Activated CD4-positive, alpha-beta T cell treated with anti-CD3 and anti-CD28 coated beads for 48 hours (primary cell): ENCODE measurements at places on chromosomes 2 and 18.

GRCh38 chr2:119792907-119793312, 33.2 kb downstream of the PTPN4 start:
- no peak for DNase-seq

DNA sequence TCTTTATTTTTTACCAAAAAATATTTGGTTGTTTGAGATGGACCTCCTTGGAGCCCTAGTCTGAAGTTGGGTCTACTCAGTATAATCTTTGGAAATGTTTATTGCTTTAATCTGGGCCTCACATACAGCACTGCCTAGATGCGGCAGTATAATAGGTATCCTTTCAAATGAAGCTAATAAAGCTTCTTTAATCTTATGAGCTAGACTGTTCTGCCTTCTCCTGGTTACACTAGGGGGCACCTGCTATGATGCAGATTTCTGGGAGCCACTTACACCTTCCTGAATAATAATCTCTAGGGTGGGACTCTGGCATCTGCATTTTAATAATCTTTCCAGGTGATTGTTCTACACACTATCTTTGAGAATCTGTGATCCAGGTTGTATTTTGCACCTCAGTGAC, 169.7 kb upstream of the SESTD1 start:
- no peak for DNase-seq

GRCh38 chr2:55051026-55051866, 995 bp upstream of the RTN4 start:
- DNase-seq, result peak; percentile 44

DNA sequence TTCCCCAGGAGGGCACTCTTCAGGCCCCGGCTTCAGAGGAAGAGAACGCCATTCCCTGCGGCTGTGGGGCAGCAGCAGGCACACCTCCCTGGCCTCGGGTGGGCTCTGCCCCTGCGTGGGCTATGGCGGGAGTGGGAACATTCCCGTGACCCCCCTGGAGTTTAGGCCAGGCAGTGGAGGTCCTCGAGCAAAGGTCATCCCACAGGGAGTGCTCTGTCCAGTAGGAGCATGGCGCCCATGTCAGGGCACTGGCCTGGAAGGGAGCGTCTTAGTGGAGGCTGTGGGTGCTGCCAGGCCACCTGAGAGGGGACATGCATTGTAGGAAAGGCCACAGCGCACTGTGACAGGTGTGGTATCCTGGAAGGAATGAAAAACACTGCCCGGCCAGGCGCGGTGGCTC, 9.2 kb upstream of the NFATC1 start:
- no peak for DNase-seq

DNA sequence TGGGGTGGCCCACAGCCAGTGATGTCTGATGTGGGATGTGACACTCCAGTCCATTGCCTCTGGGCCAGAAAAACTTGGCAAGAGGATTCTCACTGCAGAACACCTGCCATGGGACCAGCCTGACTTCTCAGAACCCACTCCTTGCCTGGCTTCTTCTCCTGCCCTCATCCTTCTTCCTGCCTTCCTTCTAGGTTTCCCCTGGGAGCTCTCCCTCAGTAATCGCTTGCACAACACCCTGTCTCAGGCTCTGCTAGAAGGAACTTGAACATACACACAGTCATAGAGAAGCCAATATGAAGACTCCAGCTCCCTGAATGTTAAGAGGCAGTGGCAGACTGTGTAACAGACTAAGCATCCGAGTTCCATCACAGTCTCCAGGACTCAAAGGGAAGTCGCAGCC, 4.3 kb upstream of the COL6A3 start:
- DNase-seq, result no peak

DNA sequence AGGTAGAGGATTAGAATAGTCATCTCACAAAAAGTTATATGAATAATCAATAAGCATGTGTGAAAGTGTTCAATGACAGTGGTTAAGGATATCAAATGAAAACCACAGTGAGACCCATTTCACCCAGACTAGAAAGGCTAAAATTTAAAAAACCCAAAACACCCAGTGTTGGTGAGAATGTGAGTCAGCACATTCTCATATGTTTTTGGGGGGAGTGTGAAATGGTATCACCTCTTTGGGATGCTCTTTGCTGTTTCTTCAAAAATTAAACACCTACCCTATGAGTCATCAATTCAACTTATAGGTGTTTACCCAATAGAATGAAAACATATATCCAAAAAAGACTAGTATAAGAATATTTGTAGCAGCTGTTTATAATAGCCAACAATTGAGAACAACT, 69.8 kb downstream of the MAP3K20 start:
- DNase-seq, result no peak

GRCh38 chr2:164992818-164993217, 37.5 kb upstream of the SLC38A11 start:
- peak; percentile 51 for DNase-seq

DNA sequence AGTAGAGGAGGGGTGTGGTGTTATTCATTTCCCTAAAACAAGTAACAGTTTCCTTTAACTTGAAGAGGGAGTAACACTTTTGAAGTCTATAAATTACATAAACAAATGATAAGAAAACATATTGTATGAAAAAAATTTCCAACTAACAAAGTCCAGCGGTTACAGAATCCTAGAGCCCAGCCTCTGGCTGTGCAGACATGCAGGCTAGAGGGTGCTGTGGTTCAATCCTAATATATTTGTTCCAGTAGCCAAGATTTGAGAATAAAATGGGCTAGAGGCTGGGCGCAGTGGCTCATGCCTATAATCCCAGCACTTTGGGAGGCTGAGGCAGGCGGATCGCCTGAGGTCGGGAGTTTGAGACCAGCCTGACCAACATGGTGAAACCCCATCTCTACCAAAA, 56.9 kb downstream of the WDR75 start:
- DNase-seq, result no peak

DNA sequence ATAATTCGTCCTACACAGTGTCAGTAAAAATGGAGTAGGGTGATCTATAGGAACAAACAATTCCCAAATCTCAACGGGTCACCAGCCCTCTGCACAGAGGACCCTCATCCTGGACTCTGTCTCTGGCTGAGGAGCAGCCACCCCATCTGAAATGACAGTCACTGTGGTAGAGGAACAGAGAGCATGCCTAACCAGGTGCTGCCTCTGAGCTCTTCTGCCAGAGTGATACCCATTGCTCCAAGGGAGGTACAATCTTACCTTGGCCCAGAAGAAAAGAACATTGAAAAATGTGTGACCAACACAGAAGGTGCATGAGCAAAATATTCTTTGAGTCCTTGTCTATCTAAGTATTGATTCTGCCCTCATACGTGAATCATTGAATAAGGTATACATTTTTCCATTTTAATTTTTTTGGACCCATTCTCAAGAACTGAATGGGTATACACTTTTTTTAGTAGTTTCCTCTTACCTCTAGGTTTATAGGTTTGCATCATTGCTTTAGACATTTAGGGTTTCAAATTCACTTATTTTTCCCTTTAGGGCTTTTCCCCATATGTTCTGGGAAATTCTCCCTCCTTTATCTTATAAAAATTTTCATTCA, 8.7 kb downstream of the SP140 start:
- DNase-seq, result peak; percentile 17

GRCh38 chr2:9769171-9770005, 73.9 kb upstream of the TAF1B start:
- DNase-seq, result peak; percentile 59

DNA sequence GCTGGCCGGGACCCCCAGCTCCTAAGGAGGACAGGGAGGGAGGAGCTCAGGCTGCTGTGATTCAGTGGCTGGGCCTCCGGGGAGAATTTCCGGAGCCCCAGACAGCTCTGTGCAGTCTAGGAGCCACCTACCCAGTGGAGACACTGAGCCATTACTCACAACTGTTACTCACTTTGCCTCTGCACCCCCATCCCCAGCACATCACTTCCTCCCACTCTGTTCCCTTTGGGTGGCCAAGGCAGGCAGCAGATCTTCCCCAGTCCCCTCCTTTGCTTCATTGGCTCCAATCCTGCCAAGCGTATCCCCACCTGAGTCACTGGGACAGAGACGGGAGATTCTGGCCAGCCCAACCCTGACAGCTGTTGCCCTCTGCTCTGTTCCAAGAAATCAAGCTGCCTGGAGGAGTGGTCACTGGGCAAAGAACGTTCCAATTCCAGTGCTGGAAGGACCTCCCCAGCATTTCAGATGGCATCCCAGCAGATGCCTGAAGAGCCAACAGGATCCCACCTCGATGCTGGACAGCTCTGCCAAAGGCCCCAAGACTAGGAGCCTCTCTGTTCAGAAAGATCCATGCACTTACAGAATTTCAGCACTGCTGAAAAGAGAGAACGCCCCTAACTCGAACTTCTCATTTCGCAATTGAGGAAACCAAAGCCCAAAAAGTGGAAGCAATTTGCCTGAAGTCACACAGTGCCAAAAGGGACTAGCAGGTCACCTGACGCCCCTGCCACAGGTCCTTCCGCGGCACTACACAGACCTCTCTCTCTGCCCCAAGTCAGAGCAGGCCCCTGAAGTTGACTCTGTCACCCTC, 68.3 kb downstream of the TNS1 start:
- DNase-seq, result peak; percentile 17

- no peak for DNase-seq
These were observed 47.1 kb upstream of the CCBE1 start for GRCh38 chr18:59744271-59744721.

- DNase-seq, result peak; percentile 29
These were observed 7.3 kb downstream of the IL36G start for GRCh38 chr2:112985090-112985489.

DNA sequence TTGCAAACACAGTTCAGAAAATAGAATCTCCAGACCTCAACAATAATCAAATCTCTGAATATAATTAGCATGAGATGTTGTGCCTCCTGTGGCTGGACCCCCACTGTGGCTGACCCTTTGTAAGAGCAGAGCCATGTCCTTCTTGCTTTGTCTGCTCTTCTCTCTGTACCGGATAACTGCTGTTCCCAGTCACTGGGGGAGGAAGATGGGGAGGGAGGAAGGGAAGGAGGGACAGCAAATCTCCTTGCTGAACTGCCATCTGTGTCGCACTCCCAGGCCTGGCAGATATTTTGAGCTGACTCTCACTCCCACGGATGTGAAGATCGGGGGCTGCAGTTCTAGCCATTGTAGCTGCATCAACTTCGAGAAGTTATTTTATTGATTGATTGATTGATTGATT, 319.0 kb upstream of the CXCR4 start:
- no peak for DNase-seq
